Putamen (tissue), 1 donor: ENCODE measurements at places on chromosomes 11 and 22.

- no peak for DNase-seq
These were observed 8.1 kb upstream of the ANO3 start for GRCh38 chr11:26323837-26324236.

GRCh38 chr11:93517041-93517440, 26.1 kb downstream of the SMCO4 start:
- no peak for DNase-seq

- no peak for DNase-seq
These were observed 26.2 kb upstream of the GCAT start for GRCh38 chr22:37781434-37782059.

DNA sequence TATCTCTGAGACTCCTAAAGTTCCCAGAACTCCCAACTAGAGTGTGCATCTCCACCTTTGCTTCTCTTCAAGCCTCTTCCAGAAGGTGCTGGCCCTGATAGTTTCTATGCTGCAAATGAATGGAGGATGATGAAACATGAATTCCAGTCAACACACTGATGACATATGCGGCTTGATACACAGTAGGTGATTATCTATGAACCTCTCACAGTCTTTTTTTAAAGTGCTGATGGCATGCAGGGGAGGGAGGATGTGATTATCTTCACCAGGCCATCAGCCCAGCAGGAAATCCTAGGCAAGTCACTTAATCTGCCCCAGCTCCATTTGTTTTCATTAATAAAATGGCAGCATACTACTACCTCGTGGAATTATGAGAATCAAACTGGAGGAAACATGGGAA, 548.5 kb downstream of the SOX6 start:
- no peak for DNase-seq

DNA sequence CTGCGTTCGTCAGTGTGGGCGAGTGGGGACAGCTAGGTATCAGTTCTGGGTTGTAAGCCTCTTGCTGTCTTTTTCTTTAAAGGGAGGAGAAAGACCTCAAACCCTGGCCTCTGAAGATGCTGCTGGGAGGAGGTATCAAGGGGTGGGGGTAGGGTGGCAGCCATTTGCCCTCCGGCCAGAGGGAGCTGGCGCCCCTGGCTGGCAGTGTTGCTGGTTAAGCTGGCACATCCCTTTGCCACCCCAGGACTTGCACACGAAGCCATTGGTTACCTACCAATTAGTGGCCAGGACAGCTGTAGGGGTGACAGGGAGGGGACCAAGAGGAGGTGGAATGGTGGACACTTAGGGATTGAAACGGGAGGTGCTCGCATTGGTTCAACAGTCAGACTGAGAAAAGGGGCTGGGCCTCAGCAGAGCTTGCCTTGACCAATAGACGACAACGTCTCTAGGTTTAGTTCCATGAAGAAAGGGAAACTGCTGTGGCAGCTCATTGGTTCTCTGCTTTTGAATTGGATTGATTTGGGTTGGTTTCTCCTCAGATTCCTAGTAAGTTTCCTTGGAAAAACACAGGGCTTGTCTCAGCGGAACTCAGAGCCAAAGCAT, 77.9 kb downstream of the ST3GAL4 start:
- no peak for DNase-seq

DNA sequence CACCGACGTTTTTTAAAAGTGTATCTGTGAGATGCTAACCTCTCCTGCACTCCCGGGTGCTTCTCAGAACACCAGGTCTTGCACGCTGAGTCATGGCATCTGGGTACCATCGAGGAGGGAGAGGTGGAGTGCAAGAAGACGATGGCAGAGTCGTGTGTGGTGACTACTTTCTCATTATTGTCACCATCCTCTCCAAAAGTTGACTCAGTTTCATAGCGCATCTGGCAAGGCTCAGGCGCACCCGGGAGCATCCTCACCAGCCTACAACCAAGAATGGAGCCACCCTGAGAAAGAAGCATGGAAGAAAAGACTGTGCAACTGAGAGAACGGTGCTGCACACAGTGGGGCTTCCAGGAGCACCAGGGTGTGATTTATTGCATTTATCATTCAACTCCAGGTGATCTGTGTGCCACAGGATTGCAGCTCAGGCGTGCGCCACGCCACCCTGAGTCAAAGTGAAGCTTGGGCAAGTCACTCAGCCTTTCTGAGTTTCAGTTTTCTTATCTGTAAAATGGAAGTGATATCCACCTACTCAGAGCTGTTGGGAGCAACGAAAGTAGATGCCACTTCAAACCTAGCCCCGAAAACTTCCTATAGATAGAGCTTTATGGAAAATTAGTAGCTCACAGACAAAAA, 65.4 kb downstream of the LINC01488 start:
- DNase-seq, result no peak

GRCh38 chr11:1222491-1223345, at the start of gene MUC5B:
MUC5B (plus strand) TSS chr11:1223066; CDS start chr11:1223124, 58 bp downstream.
- no peak for DNase-seq
